ENCODE measurements at places on chromosomes 5 and 9. TPM values are rescaled to one million over a fixed set of nuclear protein-coding genes. Genes with fewer than 3 reads are reported as not detected.

GFPT2 gene
- total RNA-seq, result 37.7 TPM

GPX8 gene
- 44.5 TPM for total RNA-seq

INSYN2B gene
- total RNA-seq, result 3.9 TPM

SHOC1 gene
- total RNA-seq, result not detected

CYFIP2 gene
- total RNA-seq, result 228 TPM

SMIM3 gene
- 33.2 TPM for total RNA-seq

EIF4E1B gene
- total RNA-seq, result not detected

CDH9 gene
- total RNA-seq, result not detected

ANKH gene
- 48.1 TPM for total RNA-seq

RETREG1 gene
- total RNA-seq, result 14.0 TPM

LPAR1 gene
- 0.77 TPM for total RNA-seq

SPATA31C1 gene
- total RNA-seq, result not detected

GRCh38 chr9:27383524-27383923, 86.6 kb upstream of the EQTN start:
- H3K4me1 ChIP-seq, result peaks cover 21% of the 10 kb centered on the region
- H3K27me3 ChIP-seq, result peaks cover 9% of the 10 kb centered on the region
- H3K27ac ChIP-seq, result no peak overlapping the region
- DNase-seq, result no peak

GRCh38 chr5:168914491-168914890, 335.3 kb upstream of the PANK3 start:
- H3K27ac ChIP-seq, result no peak overlapping the region
- no peaks in the 10 kb centered on the region for H3K27me3 ChIP-seq
- no peak overlapping the region for H3K4me3 ChIP-seq
- peaks cover 43% of the 10 kb centered on the region for H3K4me1 ChIP-seq
- no peak for DNase-seq

DNA sequence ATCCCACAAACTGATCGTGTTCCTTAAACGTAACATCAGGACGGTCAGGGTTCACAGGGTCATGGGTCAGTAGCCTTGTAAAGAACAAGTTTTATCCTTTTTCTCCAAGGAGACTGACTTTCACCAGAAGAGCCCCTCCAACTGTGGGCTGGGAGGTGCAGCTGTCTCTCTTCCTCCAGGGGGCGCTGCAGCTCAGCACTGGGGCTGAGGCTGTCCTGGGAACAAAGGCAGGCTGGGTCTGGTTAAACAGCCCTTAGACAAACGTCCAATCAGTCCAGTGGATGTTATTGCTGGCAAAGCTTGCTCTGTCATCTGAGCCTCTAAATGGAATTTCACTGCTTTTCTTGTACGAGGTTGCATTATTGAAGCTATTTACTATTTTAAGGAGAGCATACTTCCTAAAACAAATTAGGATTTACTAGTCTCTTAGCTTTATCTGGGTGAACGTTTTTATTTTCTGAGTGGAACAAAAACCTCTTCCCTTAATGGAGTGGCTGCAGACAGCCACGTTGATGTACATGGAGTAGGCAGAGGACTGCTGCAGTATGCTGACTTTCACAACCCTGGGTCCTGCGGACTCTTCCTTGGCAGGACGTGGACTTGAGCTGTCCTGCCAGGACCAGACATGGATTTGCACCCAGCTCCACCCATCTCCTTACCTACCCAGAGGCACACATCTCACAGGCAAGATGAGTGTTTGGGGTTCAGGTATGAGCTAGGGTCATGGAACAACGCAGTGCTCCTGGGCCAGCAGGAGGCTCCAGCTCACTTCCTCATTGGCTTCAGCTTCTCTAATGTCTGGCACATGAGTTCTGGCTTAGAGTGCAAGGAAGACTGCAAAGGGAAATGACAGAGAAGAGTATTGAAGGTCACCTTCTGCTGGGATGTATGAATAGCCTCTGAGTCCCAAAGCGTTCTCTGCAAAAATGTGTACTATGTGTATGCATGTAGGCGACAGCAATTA, 7.8 kb downstream of the EXOSC2 start:
- peaks cover 3% of the 10 kb centered on the region for H3K4me1 ChIP-seq
- no peaks in the 10 kb centered on the region for H3K27me3 ChIP-seq
- peak; percentile 90 for DNase-seq
- H3K36me3 ChIP-seq, result peaks cover 45% of the 10 kb centered on the region
- no peak overlapping the region for H3K4me3 ChIP-seq

DNA sequence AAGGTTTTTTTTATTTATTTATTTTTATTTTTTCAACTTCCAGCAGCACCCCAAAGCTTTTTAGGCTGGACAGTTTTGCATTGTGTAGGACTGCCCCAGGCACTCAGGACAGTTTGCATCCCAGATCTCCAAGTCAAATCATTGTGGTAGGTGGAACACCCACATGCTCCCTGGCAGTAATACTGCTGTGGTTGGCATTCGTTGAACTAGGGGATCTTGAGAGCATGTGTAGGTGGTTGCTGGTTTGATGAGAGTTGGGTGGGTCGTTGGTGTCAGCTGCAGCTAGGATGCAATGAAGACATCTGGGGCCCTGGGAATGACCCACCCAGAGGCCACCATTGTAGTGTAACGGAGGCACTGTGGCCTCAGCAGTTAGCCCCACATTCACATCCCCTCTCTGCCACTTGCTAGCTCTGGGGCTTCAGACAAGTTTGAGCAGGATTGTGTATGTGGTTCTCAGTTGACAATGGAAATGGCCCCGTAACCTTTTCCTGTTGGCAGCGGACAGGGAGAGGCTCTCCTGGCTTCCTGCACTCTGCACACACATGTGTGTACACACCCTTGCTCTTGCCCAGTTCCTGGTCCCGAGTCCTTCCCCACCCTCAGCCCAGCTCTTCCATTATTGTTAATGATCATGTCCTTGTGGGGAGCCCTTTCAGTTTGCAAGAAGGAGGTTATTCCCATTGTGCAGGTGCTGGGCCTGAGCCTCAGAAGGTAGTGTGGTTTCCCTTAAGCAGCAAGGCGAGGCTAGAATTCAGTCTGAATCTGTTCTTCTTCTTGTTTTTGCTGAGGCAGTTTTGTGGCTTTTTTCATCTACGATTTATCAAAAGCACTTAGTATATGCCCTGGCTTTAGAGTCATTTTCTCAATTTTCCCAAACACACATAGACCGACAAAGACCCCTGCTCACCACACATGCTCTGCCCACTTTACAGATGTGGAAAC, 46.5 kb downstream of the PPARGC1B start:
- no peak for DNase-seq
- peak overlapping the region; percentile 65 for H3K27ac ChIP-seq
- no peaks in the 10 kb centered on the region for H3K27me3 ChIP-seq

- no peaks in the 10 kb centered on the region for H3K36me3 ChIP-seq
- no peak for DNase-seq
- H3K27me3 ChIP-seq, result no peaks in the 10 kb centered on the region
Observed at GRCh38 chr5:169688106-169688505, 51.0 kb downstream of the DOCK2 start.

GRCh38 chr9:84153885-84154284, 173.3 kb downstream of the RMI1 start:
- H3K4me1 ChIP-seq, result no peaks in the 10 kb centered on the region
- no peak overlapping the region for H3K4me3 ChIP-seq
- H3K27me3 ChIP-seq, result peaks cover 22% of the 10 kb centered on the region

DNA sequence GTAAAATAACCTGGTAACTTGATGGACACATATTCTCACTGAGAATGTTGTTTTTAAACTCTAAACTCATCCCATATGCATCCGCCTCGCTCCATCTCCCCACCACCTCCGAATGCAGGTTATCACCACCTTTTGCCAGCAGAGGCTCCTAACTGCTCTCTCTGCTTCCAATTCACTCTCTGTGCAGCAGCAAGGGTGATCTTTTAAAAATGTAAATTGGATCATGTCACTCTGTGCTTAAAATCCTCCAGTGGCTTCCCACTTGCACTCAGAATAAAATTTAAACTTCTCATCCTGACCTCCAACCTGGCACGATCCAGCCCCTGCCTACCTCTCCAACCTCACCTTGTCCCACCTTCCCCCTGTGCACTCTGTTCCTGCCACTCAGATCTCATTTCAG, 317.2 kb downstream of the ZSWIM6 start:
- no peaks in the 10 kb centered on the region for H3K4me1 ChIP-seq
- H3K4me3 ChIP-seq, result no peak overlapping the region
- H3K27me3 ChIP-seq, result no peaks in the 10 kb centered on the region

DNA sequence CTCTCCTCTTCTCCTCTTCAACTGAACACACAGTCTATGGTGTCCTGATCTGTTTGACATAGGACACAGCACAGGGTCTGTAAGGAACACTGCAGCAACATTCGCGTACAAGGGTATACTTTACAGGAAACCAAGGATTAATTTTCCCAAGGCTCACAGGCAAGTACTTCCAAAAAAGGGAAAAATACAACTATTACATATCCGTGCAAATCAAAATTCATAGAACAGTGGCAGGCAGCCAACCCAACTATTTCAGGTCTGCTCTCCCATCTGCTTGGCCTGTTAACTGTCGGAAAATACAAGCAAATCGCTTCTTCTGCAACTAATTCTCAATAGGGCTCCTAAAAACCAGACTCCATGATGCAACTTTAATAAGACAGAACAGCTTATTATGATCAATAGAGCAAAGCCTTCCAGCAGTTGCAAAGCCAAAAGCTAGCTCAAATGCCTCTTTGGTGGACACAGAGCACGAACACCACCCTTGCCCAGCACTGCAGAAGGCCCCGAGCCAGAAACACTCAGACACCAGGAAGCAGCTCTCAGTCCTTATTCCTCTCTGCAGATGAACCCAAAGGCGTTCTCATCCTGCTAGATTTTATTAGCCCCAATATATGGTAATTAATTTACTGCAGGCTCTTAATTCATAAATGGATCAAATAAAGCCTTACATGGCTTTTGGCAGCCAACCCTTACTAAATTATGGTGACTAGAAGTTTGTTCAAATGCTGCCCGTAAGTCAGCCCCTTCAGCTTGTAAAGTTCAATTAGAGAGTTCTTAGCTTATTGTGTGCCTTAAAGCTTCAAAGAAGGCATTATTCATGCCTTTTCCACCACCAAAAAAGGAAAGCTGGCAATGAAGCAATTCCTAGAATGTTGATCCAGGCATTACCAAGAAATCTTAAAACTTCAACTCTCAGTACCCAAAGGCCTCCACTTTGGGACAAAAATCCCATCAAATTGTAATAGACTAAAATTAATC, 68.8 kb downstream of the ZNF608 start:
- H3K4me1 ChIP-seq, result peaks cover 57% of the 10 kb centered on the region
- no peaks in the 10 kb centered on the region for H3K36me3 ChIP-seq
- DNase-seq, result no peak
- no peaks in the 10 kb centered on the region for H3K27me3 ChIP-seq

DNA sequence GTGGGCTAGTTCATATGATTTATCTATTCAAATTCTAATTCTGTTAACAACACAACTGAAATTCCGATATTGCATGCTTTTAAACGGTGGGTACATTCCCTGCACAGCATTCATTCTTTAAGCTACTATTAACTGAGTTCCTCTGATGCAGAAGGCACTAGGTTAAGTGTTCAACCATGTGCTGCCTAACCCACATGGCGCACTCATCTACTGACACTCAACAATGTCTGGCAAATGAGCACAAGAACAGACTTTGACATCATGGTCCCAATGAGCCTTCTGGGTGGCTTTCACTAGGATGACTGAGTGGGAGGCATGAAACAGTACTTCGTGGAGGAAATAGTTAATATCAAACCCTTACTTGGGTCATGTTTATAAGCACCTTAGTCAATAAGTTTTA, 10.2 kb downstream of the NREP start:
- peaks cover 26% of the 10 kb centered on the region for H3K4me1 ChIP-seq
- H3K27ac ChIP-seq, result no peak overlapping the region
- peaks cover 2% of the 10 kb centered on the region for H3K36me3 ChIP-seq
- no peaks in the 10 kb centered on the region for H3K27me3 ChIP-seq
- no peak overlapping the region for H3K4me3 ChIP-seq

GRCh38 chr5:83401122-83401731, 70.3 kb upstream of the VCAN start:
- peaks cover 41% of the 10 kb centered on the region for H3K4me1 ChIP-seq
- peak; percentile 18 for DNase-seq
- H3K4me3 ChIP-seq, result no peak overlapping the region

DNA sequence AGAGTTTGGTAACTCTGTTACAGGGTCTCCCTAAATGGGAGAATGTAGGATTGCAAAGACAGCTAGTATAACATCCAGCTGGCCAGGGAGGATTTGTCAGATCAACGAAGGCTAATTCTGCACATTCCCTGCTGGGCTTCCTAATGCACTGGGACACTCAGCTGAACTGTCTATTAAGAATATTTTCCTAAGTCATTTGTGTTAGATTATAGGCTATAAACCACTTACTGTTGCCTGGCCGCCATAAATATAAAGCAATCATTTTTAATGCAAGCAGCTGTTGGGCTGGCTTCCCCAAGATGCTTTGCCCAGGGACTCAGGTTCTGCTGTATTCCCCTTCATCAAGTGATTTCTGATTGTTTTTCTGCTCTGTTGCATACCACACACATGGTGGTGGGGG, 35.3 kb upstream of the SLIT3 start:
- H3K27ac ChIP-seq, result no peak overlapping the region
- H3K4me3 ChIP-seq, result no peak overlapping the region
- no peak for DNase-seq
- H3K36me3 ChIP-seq, result no peaks in the 10 kb centered on the region
- H3K27me3 ChIP-seq, result peaks cover 10% of the 10 kb centered on the region

DNA sequence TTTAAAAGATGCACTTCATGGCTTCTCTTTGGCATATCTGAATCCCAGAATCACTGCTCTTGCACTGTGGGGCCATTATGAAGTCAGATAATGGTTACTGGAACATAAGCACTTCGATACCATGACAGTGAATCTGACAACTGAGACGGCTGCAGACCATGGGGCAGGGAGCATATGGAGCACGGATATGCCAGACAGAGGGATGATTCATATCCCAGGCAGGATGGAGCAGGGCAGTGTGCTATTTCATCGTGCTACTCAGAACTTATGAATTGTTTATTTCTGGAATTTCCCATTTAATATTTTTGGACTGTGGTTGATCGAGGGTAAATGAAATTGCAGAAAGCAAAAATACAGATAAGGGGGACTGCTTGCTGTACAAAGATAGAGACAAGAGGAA, 145.0 kb downstream of the EGFLAM start:
- no peaks in the 10 kb centered on the region for H3K4me1 ChIP-seq
- no peaks in the 10 kb centered on the region for H3K36me3 ChIP-seq
- no peak overlapping the region for H3K27ac ChIP-seq
- H3K27me3 ChIP-seq, result no peaks in the 10 kb centered on the region
- H3K4me3 ChIP-seq, result no peak overlapping the region

DNA sequence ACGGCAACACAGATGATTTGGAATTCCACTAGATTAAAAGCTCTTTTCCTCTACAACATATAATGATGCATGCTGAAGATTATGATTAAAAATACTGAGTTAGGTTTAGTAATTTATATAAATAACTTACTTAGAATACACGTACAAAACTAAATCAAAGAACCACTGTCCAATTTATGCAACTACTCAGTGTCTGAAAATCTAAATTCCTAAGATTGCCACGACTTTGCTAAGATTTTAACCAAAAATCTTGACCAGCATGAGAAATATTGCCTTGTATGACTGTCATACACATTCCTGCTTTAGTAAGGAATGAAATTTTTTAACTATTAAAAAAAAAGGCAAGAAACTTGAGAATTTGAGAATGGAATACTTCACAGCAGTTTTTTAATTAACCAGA, 292.4 kb downstream of the ZNF608 start:
- H3K27ac ChIP-seq, result no peak overlapping the region
- peaks cover 43% of the 10 kb centered on the region for H3K4me1 ChIP-seq
- no peak overlapping the region for H3K4me3 ChIP-seq
- H3K27me3 ChIP-seq, result no peaks in the 10 kb centered on the region

- no peaks in the 10 kb centered on the region for H3K36me3 ChIP-seq
- no peak for DNase-seq
- H3K4me1 ChIP-seq, result no peaks in the 10 kb centered on the region
- no peak overlapping the region for H3K27ac ChIP-seq
- no peak overlapping the region for H3K4me3 ChIP-seq
Observed at GRCh38 chr9:110536822-110537221, 42.7 kb downstream of the SVEP1 start.

GRCh38 chr9:135667463-135668001, 4.4 kb downstream of the LCN9 start:
- no peaks in the 10 kb centered on the region for H3K27me3 ChIP-seq
- peaks cover 1% of the 10 kb centered on the region for H3K4me1 ChIP-seq
- DNase-seq, result no peak
- no peak overlapping the region for H3K4me3 ChIP-seq
- no peak overlapping the region for H3K27ac ChIP-seq

Measured in cardiac muscle cell (in vitro differentiated cells and primary cell).